ENCODE measurements at places on chromosomes 3 and 15. TPM values are rescaled to one million over a fixed set of nuclear protein-coding genes. Genes with fewer than 3 reads are reported as not detected.

The CADM2 gene
- total RNA-seq, result 1.8 TPM

The RBP2 gene
- total RNA-seq, result 0.78 TPM

The TLR9 gene
- not detected for total RNA-seq

The THAP10 gene
- 1.8 TPM for total RNA-seq

The TMEM202 gene
- not detected for total RNA-seq

The SPTSSB gene
- total RNA-seq, result not detected

The FGF7 gene
- total RNA-seq, result 39.2 TPM
